ENCODE measurements at places on chromosomes 1 and 21.
A peak's percentile ranks its signal among the peaks of the same experiment; 100 is the strongest.

DNA sequence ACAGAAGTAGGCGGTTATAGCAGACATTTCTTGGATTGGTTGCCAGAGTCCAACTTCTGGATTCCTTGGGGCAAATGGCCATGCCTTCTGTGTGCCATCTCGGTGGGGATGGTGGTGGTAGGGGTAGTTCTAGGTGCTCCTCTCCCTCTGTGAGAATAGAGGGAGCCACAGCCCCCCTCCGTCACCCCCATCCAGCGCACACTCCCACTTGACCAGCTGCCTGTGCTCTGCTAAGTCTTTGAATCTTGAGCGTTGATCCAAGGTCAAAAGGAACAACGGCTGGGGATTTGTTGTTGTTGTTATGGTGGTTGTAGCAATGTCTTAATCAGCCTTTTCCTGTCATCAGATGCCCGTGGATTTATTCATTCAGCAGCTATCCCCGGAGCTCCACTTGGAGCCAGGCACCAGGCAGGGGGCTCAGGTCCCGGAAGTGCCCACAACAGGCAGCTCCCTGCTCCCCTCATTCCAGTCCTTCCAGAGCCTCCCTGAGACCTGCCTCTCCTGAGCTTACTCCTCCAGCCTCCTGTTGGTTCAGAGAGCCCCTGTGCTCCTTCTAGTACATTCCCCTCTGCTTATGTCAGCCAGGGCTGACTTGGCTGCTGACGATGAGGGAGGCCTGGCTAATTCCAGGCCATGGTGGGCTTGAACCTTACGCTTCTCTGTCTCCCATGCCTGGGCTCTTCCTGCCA is 146.6 kb upstream of the WNT4 start:
- no peak for DNase-seq

GRCh38 chr1:100502052-100502792 is 35.7 kb upstream of the GPR88 start:
- no peak for DNase-seq

GRCh38 chr1:206700445-206701036 is 15.8 kb downstream of the MAPKAPK2 start:
- DNase-seq, result no peak

DNA sequence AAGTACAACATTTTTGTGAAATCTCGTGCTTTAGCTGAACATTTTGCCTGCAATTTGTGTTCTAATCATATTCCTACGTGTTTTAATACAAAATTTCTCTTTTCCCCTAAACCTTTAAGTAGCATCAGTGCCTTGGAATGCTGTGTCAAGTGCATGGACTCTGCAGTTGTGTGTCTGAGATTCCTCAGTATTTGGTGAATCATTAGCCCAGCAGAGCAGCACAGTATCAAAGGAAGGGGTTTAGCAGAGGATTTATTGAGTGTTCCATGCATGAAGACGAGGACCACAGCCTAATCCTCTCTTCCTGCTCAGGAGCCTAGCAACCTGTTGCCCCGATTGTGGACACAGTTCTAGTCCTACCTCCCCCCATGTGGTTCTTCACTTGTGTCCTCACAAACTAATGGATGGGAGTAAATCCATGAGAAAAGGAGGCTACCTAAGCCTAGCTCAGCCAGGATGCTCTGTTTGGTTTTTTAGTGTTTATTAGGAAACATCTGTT is 29.3 kb upstream of the PCP4 start:
- no peak for DNase-seq

DNA sequence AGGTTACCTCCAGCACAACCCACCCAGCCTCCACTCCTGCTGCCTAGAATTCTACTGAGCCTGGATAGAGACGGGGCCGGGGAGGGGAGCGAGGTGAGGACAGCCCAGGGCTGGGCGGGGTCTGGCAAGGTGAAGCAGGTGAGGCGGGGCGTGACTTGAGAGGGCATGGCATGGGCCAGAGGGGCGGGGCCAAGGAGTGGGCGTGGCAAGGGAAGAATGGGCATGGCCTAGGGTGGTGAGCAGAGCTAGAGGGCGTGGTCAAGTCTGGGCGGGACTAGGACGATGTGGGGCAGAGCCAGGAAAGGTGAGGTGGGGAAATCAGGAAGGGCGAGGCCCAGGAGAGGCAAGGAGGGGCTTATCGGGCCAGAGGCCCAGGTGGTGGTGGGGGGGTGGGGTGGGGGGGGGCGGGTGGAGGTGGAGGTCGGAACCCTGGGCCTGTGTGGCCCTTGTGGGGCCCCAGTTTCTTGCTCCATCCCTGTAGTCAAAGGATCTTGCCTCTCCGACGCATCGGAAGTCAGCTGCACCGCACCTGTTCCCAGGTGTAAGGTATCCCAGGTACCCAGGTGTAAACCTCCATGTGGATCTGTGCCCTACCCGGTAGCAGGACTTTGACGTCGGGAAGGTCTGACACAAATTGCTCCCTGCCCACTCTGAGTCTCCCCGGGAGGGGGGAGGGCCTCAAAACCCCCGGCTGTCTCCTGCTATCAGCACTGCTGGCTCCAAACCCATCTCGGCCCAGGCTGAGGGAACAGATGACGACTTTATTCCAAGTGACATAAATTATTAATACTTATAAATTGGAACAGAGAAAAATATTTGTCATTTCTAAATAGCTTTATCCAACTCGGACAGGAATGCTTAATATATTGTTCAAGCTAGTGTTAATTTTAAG is 32.9 kb upstream of the UTS2 start:
- peak; percentile 1 for DNase-seq

DNA sequence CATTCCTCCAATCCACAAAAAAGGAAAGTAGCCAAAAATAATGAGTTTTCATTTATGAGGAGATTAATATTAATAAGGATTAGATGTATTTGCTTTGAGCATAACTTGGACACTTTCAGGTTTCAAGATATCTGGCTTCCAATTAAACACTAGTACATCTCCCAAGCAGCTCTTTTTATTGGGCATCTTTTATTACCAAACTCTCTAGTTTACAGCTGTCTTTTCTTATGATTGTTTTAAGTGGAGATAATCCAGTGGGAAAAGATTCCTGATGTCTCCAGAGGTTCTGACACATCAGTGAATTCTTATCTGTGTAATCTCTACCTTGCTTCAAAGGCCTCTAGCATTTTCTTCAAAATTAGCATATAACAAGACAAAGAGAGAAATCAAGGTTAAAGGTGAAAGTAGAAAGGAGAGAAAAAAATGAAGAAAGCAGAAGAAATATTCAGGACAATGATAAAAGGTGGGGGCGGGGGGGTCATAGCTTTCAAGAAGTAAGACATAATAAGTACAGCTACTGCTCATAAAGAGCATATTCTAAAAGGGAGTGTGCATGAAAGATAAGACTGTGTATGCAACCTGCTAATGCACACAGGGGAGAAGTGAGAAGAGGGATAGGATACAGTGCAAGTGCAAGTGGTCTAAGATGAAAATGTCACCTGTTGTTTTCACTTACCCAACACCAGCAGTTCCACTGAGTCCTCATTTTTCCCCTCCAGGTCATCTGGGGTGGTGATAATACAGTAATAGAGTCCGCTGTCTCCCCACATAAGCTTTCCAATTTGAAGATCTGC is 19.1 kb downstream of the ILDR2 start:
- DNase-seq, result no peak

GRCh38 chr1:55309053-55309452 is 93.9 kb upstream of the USP24 start:
- no peak for DNase-seq

DNA sequence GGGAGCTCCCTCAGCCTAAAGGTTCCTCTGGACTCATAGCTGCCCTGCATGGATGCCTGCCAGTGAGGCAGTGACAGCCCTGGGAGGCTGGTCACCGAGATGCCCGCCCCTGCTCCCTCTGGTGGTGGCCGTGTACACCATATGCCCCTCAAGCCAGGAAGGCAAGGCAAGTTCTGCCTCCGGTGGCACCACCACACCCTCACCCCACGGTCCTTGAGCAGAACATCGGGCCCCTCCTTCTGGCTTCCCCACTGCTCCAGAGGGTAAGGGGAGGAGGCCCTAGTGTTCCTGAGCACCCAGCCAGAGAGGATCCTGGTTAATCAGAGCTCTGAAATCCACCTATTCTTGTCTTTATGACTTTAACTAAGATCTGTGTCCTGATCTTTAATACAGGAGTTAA is 1.5 kb upstream of the S100A14 start:
- peak; percentile 60 for DNase-seq

GRCh38 chr1:68401506-68401905 is 48.2 kb downstream of the RPE65 start:
- DNase-seq, result no peak

DNA sequence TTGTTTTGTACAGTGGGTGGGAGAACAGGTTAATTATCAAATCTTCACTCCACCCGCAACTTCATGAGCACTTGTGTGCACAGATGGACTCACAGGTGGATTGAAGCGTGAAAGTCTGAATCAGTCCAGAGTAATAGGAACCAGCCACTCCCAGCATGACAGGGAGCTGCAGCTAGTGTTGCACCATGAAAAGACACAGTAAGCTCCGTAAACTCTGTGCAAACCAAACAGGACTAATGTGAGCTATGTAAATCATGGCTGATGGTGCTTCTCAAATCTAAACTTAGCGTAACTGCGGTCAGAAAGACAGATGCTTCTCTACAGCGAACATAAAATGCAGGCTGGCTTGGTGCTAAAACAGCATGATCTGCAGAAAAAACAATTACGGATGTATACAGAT is 114.4 kb downstream of the CENPF start:
- DNase-seq, result no peak

DNA sequence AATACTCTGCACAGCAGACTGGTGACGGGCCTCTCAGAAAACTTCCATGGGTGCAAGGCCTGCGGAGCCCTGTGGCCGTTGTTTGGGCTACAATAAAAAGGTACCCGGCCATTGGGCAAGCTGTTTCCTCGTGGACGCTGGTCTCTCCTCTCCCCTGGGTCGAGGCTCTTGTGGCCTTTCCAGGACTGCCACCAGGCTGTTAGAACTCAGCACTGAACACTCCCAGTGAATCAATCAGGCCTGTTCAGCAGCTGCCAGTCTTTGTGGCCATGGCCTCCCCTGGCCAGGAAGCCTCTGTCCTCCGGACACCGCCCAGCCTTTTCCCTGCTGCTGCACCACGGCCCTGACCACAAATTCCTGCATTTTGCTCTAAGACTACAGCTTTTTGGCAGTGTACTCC is 33.0 kb upstream of the ACTRT2 start:
- DNase-seq, result no peak

GRCh38 chr1:45395051-45395450 is 54.8 kb upstream of the MUTYH start:
- DNase-seq, result no peak

- DNase-seq, result no peak
Observed at GRCh38 chr21:36733857-36734256, 34.9 kb downstream of the SIM2 start.

GRCh38 chr21:41763996-41764395 is 2.9 kb downstream of the RIPK4 start:
- DNase-seq, result no peak

GRCh38 chr1:229155472-229155871 is 115.4 kb upstream of the RAB4A start:
- DNase-seq, result no peak

DNA sequence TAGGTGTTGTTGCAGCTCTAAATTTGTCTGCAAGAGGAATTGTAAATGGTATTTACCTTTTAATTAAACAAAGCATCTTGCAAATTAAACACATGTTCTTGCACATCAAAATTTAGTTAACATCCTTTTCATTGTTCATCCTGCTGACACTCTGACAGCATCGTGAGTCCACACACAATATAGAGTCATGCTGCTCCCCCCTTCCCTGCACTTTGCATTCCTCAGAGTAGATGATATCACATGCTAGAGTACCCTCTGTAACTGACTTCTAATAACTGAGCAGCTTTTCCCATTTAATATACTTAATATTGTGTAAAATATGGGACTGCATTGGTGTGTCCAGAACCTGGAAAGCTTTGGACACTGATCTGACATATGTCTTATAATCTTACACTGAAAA is 138.8 kb upstream of the DPYD start:
- no peak for DNase-seq

DNA sequence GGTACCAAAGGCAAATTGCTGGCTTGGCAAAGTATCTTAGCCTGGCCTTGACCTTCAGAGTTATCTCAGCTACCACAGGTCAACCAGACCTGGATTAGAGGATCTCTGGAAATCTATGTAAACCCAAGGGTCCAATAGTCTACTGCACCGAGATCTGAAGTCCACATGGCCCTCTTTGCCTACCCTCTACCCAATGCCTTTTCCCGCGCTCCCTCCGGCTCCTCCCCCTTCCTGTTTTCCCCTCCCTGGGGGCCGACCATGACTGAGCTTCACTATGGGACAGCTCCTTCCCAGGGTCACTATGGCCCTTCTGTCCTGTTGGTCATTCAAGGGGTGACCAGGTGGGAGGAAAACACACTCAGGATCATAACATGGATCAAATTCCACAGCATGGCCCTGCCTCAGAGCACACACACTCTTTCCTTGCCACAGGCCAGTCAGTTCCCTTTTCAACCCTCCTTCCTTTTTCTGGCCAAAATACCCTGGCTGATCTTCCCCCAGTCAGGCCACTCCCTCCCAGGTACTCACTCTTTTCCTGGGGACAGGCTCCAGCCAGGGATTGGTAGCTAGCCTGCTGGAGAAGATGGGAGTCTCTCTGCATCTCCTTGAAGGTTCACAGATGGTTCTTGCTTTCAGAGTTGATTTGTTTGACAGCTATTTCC is 19.1 kb upstream of the TMEM183A start:
- no peak for DNase-seq

GRCh38 chr1:34746785-34747637 is 7.8 kb upstream of the GJB5 start:
- DNase-seq, result no peak

- DNase-seq, result no peak
Observed at GRCh38 chr1:90616395-90616794, 100.7 kb downstream of the BARHL2 start.
